ENCODE measurements at places on chromosomes 11 and 22. TPM values are rescaled to one million over a fixed set of nuclear protein-coding genes. Genes with fewer than 3 reads are reported as not detected.

Gene VPREB1
- not detected for total RNA-seq

Gene C11orf86
- not detected for total RNA-seq

Gene MMP1
- total RNA-seq: 6.5 TPM

Gene CD82
- 5.0 TPM for total RNA-seq

Gene SLC25A18
- 0.22 TPM for total RNA-seq

Gene TBX10
- total RNA-seq: not detected

Gene OR4A16
- total RNA-seq: not detected

Gene FOLR2
- not detected for total RNA-seq

Gene OR51E2
- total RNA-seq: not detected

Gene RFPL2
- total RNA-seq: not detected

Gene BATF2
- total RNA-seq: not detected

Gene BUD13
- total RNA-seq: 28.9 TPM

Gene KIAA1671
- total RNA-seq: 22.1 TPM

Gene BTG4
- total RNA-seq: not detected

Gene CRYBA4
- not detected for total RNA-seq

Gene FAM118A
- total RNA-seq: 19.6 TPM

Gene RFPL3
- total RNA-seq: not detected

Gene FBLN1
- 13.4 TPM for total RNA-seq

Gene KREMEN1
- 2.7 TPM for total RNA-seq

Gene OR2AT4
- total RNA-seq: not detected

Gene PKDREJ
- total RNA-seq: not detected

Gene TRIM49B
- total RNA-seq: not detected

Gene CASP5
- total RNA-seq: not detected

Gene MOGAT2
- total RNA-seq: not detected

Gene FGF3
- not detected for total RNA-seq

Gene GGT1
- total RNA-seq: 3.7 TPM

Gene NLRP6
- not detected for total RNA-seq

Gene LDLRAD3
- total RNA-seq: 15.3 TPM

Gene CD3D
- not detected for total RNA-seq

Gene CHRM4
- not detected for total RNA-seq

Gene HBB
- not detected for total RNA-seq

Gene EMID1
- total RNA-seq: 1.3 TPM
